KG1 (cell line): ENCODE measurements at places on chromosomes 2 and 18.

DNA sequence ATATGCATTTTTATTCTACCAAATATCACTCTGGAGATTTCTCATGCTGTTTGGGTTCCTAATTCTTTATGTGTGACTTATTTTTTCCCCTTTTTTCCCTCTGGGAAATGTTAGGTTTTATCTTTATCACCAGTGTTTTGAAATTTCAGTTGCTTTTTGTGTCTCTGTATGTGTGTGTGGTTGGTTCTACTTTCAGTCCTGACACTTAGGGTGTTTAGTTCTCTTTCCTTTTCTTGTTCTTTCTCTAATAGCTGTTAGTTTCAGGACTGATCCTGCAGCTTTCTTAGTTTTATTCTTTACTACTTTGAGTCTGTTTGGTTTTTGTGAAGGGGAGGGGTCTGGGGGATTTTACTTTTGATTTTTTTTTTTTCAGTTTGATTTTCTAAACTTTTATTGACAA is 23.1 kb downstream of the PPM1B start:
- DNase-seq = no peak

GRCh38 chr2:118374974-118375755 is 286.9 kb downstream of the INSIG2 start:
- DNase-seq = no peak

- no peak for DNase-seq
Measured at GRCh38 chr2:14700753-14701152, 68.2 kb downstream of the LRATD1 start.

DNA sequence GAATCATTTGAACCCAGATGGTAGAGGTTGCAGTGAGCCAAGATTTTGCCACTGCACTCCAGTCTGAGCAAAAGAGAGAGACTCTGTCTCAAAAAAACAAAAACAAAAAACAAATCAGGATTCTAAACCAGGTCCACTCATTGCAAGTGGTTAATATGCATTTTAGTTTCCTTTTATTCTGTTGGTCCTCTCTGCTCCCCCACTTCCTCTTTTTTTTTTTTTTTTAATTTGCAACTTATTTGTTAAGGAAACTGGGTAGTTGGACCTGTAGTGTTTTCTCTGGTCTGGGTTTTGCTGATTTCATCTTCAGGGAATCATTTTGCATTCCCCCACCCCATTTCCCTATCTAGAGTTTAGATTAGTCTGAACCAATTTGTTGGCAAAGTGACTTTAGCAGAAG is 14.0 kb downstream of the FER1L5 start:
- DNase-seq = no peak

DNA sequence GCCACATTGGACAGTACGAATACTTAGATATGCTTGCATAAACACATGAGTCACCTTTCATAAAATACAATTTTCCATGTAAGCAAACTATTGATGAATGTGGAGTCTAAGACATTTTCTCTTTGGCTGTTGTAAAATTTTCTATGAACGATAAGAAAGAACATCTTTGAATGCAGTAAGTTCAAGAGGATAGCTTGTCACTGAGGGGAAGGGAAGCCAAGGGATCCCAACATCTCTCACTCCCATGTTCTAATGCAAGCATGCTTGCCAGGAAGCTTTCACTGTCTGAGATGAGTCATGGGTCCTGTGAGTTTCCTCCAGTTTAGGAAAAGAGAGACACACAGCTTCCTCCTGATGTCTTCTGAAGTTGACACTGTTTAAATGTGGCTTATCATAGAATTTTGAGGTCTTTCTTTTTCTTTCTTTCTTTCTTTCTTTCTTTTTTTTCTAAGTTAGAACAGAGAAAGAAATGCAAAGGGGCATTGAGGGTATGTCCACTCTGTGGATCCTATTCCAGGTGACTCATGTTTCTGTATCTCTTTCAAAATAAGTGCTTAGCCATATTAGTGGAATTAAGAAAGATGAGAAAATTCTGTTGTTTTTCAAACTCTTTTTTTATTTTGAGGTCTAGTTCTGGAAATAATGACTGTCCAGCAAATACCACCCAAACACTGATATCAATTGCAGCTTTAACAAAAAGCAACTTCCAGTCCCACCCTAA is 146.6 kb downstream of the RDH14 start:
- DNase-seq = no peak

- DNase-seq = no peak
Measured at GRCh38 chr18:43681661-43682060, 404.4 kb upstream of the SYT4 start.

DNA sequence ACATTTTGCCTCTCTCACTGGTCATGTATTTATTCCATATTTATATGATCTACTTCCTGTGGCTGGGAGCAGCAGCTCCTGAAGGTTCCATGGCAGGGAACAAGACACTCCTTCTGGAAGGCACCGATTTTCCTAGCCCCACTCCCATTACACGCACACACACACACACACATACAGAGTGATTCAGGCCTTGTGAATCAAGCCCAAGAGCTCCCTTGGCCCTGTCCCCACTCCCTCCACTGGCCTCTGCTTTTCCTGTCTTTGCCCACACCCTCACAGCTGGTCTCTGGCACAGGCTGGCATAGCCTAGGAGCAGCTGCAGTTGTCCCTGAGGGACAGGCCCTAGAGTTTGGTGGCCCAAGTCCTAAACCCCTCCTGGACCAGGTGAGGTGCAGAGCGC is 201.7 kb downstream of the NAPG start:
- no peak for DNase-seq

DNA sequence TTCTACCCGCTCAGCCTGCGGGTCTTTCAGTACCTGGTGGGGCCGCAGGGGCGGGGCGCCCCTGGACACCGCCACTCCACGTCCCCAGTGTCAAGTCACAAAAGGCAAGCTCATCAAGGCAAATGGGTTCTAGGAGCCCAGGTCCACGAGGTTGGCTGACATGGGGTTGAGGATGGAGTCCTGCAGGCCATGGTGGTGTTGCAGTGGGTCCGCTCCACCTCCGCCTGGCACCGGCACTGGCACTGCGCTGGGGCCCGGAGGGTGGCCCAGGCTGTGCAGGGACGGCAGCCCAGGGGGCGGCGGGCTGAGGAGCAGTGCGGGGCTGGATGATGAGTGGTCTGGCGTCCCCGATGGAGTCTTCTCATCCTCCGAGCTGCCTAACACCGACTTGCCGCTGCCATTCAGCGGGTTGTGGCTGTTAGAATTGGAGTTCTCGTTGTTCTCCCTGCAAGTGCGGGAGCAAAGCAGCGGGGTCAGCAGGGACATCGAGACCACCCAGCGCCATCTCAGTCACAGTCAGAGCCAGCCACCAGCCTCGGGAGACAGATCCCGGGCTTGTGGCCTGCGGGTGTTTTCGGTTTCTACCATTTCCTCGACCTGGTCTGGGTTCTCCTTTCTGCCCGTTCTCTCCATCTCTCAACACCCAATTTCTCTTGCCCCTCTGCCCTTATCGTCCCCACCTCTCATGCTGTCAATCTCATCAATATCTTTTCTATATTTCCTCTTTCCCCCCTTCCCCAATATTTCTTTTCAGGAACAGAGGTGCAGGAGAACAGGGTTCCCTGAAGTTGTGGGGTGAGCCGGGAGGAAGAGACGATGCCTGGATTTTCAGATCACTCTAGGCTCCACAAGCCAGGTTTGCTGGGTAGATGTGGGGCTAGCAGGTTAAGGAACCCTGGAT is 3.0 kb downstream of the SIX2 start:
- DNase-seq = no peak

- no peak for DNase-seq
Measured at GRCh38 chr2:164066095-164066494, 330.3 kb upstream of the FIGN start.

- no peak for DNase-seq
Measured at GRCh38 chr2:68196120-68196716, 38.5 kb downstream of the PNO1 start.

- DNase-seq = peak; percentile 63
Measured at GRCh38 chr2:187554011-187554703, at the start of gene TFPI. Gene TFPI (minus strand): TSS chr2:187554435. CDS start chr2:187503768, 50,667 bp downstream.

DNA sequence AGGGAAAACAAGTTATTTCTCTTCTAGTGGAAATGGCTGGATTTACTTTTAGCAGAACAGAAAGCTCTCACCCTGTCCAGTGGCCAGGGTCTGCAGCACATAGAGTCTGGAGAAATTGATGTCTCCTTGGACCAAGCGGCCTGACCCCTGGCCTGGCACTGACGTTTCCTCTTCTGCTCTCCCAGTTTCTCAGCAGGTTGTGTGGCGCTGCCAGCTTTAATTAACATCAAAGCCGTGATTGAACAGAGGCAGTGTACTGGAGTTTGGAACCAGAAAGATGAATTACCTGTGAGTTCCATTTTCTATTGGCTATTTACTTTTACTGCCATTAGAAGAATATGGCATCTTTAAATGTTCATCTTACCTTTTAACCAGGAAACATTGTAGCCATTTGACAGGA is 20.9 kb downstream of the CD8A start:
- no peak for DNase-seq

- DNase-seq = peak; percentile 22
Measured at GRCh38 chr2:65728477-65729180, 296.2 kb upstream of the SPRED2 start.

GRCh38 chr2:5026571-5027234 is 665.5 kb upstream of the SOX11 start:
- DNase-seq = no peak

- no peak for DNase-seq
Measured at GRCh38 chr2:239264492-239264837, 136.4 kb downstream of the HDAC4 start.

DNA sequence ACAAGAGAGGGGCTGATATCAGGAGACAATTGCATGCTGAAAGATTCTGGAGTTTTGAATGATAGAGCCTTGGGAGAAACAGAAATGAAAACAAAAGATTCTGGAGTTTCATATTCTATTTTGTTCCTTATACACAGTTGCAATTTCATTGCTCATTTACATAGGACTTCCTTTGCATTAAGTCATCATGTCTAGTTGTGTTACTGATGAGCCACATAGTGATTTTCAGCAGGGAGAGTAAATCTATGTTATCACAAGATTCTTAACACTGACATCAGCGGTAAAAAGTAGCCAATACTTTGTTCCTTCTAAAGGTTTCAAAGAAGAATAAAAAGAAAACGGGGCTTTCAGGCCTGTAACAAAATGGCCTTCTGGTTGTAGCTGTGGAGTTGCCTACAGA is 7.1 kb downstream of the ADAM17 start:
- DNase-seq = no peak

DNA sequence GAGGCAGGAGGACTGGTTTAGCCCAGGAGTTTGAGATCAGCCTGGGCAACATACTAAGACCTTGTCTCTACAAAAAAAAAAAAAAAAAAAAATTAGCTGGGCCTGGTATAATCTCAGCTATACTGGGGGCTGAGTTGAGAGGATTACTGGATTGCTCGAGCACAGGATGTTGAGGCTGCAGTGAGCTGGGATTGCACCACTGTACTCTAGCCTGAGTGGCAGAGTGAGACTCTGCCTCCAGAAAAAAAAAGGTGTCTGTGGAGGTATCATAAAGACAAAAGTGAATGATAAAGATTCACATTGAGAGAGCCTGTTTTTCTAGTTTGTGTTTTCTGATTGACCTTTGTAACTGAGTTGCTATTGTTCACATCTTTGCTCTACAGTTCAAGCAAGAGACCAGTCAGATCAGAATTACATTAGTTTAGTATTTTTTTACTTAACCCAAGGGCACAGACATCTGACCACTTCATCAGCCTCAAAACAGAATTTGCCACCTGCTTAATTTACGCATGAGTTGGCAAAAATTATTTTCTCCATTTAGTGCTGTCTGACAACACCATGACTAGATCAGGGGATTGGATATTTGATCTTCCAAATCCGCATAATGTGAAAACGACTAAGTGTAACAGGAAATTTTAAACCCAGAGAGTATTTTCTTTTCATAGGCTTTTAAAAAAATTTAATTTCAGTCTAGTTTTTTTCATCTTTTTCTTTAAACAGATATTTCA is 271.0 kb downstream of the TGIF1 start:
- no peak for DNase-seq

DNA sequence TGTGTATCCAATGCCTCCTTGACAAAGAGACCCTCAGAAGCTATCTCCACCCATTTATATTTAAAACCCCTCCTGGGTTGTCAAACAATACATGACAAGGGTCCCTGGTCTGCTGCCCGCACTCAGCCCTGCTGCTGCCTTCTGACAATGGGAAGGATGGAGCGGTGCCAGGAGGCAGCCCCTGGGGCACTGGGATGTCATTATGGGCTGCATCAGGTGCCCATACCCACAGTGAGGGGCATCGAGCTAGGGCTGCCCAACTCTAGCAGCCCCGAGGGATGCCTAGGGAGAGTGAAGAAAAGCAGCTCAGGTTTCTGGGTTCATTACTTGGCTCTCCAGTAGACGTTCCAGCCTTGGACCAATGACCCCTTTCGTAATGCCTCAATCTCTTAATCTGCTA is 301.7 kb downstream of the ALK start:
- no peak for DNase-seq

GRCh38 chr2:235049069-235049468 is 97.3 kb downstream of the SH3BP4 start:
- DNase-seq = no peak

GRCh38 chr18:28198620-28199019 is 21.7 kb upstream of the CDH2 start:
- no peak for DNase-seq

GRCh38 chr2:45964223-45964841 is 312.9 kb downstream of the PRKCE start:
- DNase-seq = no peak

GRCh38 chr2:67322353-67323001 is 74.7 kb upstream of the ETAA1 start:
- no peak for DNase-seq
